ENCODE measurements at places on chromosomes 2 and 18.

DNA sequence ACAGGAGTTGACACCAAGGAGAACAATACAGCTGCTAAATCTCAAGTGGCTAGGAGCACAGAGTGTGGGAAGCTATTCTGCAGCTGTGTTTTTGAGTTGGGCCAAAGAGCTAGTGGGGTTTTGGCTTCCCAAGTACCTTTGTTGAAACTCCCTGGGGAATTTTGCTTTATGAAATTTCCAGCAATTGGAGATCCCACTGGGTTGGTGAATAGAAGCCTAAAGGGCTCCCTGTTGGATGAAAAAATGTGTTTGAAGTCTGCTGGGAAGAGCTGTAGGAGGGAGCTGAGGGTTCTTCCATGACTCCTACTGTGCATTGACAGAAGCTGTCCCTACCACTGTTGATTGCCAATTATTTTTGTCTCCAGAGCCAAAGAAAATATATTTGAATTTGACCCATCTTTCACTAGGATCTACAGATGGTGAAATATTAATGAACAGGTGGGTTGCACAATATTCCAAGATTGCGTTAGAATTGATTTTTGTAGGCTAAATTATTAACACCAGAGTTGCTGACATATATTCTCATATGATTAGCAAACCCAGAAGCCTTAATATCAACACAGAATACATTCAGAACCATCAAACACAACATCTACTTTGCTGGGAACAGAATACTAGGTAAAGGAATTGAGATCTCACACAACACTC is 95.4 kb upstream of the CYP1B1 start:
- no peak for DNase-seq

DNA sequence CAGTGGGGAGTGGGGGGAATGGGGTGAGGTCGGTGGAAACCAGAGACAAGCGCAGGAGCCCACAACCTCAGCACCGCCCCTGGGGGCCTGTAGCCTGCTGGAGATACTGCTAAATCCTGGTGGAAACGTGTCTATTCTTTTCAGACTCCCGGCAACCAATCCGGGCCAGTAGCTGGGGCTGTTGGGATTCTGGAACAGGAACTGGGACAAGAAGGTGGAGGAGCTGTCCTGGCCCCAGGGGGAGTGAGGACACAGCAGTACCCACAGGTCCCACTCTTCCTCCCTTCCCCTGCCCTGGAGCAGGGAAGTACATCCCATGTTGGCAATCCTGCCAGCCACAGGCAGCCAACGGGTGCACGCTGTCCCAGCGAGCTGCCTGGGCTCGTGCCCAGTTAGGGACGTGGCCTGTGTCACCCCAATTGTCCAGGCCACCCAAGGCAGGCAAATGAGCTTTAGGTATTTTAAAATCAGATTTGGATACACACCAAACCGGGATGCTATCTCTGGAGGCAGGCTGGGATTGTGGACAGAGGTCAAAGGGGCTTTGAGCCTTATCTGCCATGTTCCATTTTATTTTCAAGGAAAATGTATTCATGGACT is 51.8 kb downstream of the HS1BP3 start:
- DNase-seq = peak; percentile 45

DNA sequence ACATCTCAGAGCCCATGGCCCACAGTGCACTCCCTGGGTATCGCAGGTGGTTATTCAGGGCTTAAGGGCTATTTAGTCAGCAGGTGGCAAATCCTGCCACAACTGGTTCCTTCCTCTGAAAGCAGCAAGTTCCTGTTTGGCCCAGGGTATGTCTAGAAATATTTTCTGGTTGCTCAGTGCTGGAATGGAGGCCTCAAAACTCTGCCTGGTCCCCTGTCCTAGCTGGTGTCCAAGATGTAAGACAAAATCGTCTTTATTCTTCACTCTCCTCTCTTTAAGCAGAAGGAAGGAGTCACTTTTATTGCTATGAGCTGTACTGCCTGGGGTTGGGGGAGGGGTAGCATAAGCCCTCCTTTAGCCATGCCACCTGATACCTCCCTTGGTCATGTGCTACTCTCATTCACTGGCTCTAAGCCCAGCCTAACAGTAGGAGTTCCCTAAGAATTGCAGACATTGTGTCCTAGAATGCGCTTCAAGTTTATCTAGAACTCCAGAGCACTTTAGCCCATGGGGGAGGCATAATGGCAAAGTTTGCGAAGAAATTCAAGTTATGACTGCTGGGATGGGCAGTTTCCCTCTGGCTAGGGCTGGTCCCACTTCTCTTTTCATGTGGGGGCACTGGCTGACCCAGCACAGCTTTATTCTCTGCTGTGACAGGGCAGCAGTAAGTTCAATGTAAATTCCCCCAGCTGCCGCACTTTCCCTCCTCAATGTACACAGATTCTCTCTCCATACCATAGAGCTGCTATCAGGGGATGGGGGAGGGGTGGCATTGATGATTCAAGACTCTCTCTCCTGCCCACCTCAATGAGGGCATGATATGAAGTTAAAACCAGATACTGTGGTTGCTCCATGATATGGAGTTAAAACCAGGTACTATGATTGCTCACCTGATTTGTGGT is 27.1 kb upstream of the CWC22 start:
- DNase-seq = no peak

DNA sequence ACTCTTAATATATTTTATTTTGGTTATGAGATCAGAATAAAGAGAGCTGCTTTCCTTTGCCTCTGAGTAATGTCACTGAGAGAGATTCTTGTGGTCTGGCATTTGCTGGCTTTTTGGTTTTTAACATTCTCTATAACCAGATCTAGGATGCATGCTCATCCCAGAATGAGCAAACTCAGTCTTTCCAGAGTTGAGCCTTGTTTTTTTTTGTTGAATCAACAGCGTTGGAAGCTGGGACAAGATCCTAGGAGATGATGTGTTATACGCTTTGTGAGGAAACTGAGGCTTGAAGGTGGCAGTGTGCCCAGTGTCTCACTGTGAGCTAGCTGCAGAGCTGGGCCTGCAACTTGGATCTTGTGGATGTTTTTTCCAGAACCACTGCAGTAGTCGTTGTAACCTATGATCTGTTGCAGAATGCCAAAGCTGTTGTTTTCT is 19.5 kb downstream of the MYO1B start:
- DNase-seq = no peak

DNA sequence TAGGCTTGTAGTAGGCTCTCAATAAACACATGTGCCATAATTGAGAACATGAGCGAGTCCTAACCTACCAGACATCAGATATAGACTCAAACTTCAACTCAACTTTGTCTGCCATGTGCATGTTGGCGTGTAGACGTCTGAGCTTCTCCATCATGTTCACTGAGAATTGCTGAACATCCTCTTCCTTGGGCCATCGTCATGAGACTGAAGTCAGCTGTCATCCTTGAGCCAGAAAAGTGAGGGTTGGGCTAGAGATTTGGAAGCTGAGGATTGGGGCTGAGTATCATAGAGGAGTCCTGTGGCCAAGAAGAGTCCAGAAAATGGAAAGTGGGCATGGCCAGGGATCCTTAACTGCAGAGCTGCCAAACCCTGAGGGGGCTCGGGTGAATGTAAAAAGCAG is 7.8 kb upstream of the EFR3B start:
- no peak for DNase-seq

- DNase-seq = no peak
Measured at GRCh38 chr2:236936446-236936940, 149.2 kb upstream of the COPS8 start.

DNA sequence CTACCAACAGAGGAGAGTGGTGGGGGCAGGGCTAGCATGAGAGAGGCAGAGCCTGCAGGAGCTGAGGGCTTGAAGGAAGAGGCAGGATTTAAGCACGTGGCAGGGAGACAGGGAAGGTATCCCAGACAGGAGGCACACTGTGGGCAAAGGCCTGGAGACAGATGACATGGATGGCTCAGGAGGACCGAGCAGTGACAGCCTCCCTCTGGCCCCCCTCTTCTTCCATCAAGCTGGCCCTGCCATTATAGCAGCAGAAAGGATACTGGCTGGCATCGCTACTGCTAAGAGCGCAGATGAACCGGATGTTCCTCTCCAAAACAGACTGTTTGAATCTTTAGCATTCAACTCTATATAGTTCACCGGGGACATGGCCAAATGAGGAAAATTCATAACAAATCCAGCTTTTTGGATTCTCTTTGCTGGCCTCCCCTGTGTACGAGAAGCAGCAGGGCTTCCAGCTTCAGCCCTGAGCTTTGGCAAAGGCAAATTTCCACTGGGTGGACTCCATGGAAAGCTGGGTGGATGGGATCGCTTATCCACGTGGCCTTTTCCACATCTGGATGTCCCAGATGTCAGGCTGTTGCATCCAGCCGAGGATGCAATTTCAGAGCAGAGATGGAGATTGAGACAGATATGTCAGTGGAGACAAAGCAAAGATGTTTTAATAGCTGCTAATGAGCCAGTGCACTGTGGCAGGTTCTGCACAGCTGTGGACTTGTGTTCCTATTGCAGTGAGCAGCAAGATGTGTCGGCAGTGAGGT is 36.2 kb downstream of the CAPN13 start:
- DNase-seq = no peak

DNA sequence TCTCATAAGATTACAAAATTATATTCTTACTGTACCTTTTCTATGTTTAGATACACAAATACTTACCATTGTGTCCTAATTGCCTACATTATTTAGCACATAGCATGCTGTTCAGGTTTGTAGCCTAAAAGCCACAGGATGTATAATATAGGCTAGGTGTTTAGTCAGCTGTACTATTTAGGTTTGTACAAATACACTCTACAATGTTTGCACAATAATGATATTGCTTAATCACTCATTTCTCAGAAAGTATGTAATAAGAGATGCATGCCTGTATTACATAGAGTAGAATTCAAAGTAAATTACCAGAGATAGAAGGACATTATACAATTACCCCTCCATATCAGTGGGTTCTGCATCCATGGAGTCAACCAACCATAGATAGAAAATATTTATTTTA is 201.1 kb upstream of the COL3A1 start:
- no peak for DNase-seq

DNA sequence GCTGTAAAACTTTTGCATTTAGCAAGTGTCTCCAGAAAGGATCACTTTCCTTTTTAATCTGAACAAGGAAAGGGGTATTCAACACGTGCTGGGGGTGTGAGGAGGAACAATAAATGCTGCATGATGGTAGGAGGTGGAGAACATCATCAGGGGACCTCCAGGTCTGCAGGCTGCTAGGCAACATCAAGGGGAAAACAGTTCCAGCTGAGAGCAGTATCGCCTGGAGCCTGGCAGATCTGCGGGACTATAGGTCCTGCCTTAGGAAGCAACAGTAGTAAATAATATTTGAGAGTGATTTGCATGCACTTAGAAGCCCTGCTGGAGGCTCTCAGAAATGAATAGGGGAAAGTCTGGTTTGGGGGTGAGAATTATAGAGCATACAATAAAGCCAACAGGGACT is 175.6 kb downstream of the SUCLG1 start:
- DNase-seq = no peak

DNA sequence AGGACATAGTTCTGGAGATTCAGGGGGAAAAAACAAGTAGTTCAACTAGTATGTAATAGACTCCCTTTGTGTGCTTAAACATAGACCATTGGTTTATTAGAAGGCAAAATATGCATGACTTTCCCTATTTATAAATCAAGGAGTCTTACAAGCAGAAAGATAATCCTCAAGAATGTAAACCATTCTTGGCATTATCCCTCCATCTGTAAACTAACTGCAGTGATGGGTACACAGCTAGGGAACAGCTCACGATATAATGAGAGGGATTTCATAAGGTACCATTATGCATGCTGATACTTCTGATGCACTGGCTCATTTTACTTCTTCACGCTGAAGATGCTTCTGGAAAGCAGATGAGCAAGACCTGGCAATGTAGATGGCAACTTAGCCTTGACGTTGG is 878 bp downstream of the FBXO15 start:
- no peak for DNase-seq

DNA sequence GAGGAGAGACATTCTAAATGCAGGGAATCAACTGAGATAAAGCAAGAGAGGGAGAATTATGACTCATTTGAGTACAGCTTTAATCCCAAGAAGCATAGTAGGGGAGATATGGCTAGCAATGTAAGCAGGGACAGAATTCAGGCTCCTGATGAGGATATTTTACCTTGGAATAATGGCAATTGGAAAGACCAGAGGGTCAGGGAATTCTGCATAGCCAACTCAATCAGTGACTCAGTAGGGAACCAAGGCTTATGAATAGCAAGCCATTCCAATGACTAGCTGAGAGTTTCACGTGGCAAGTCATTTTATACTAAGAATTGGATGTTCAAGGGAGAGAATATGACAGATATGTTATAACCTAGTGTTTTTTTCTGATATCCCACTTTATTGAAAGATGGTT is 563.8 kb upstream of the NETO1 start:
- no peak for DNase-seq

DNA sequence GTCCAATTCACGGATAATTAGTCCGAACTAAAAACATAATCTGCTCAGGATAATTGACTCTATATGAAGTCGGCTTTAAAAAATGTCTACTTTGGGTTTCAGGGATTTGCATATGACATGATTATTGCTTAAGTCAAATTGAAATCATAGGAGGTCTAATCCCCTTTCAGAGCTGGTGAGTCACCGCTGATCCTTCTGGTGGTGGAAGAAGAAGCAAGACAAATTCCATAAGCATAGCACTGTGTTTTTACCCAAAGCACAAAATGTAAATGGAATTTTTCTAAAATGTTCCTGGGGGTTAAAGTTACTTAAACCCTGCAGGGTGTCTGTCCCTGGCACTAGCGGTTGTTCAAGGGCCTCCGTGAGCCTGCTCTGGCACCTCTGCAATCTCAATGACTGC is 460.2 kb downstream of the LRATD1 start:
- no peak for DNase-seq

DNA sequence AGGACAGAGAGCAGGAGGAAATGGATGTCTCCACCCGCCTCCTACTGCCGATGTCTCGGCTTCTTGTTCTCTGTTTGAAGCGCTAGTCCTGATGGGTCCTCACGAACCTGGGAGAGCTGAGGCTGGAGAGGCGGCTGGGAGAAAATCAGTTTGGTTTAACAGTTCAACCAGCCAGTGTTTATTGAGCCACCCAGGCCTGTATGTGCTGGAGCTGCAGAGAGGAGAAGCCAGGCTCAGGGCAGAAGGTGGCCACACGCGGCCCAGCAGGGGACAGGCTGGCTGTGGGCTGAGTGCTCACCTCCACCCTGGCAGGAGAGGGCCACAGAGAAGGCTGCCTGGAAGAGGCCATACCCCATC is 202.1 kb downstream of the CYP26B1 start:
- DNase-seq = no peak

DNA sequence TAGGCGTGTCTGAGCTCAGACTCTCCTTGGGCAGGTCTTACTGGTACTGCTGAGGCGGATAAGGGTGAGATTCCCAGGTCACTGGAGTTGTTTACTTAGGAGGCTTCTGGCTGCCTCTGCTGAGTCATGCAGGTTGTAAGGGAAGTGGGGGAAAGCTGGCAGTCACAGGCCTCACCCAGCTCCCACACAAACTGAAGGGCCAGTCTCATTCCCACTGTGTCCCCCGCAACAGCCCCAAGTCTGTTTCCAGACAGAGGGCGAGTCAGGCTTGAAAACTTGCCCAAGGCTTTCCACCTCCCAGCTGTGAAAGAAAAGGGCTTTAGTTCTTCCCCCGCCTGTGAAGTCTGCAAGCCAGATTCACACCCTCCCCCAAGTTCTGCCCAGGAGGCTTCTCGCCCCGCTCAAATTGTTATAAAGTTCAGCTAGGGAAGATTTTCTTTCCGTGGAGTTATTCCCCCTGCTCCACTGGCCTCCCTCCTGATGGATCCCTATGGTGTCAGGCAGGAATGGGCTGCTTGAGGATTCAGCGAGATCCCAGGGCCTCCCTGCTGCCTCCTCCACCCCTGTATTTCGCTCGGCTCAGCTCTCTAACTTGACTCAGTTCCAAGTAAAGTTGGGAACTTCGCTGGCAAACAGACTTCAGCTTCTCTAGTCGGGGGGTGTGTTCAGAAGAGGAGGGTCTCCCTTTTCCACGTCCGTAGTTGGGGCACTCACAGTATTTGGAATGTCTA is 248.6 kb downstream of the NR4A2 start:
- DNase-seq = no peak

Data from T47D (cell line).